ENCODE measurements at places on chromosomes 12 and 14. TPM values are rescaled to one million over a fixed set of nuclear protein-coding genes. Genes with fewer than 3 reads are reported as not detected.

DNA sequence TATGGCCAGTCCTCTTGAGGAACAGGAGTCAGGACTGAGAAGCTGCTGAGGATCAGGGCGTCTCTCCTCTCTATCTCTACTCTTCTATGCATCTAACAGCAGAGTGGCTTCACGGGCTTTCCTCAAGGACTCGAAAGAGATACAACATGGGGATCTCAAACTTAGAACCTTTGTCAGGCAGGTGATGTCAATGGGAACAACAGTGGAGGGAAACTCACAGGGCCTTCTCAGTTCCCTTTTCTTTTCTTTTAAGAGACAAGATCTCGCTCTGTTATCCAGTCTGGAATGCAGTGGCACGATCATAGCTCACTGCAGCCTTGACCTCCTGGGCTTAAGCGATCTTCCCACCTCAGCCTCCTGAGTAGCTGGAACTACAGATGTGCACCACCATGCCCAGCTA is 127.6 kb downstream of the PTPN11 start:
- DNase-seq: no peak

The GNG2 gene
- polyA plus RNA-seq: 4.9 TPM

The ANKS1B gene
- 1.9 TPM for polyA plus RNA-seq

DNA sequence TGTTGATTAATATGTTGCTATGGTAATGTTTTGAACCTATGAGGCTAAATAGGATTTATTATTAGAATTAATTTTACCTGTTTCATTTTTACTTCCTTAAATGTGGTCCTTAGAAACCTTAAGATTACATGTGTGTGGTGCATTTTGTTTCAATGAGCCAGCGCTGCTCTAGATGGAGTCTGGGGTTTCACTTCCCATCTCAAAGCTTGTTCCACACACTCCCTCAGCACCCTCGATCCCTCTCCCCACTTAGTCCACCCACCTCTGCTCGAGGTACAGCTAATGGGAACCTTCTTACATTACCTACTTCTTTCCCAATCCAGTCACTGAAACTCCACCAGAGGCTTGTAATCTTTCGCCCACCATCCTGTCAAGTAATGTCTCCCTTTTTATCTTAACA is 205.2 kb downstream of the PAX9 start:
- DNase-seq: no peak

The CFAP251 gene
- 0.31 TPM for polyA plus RNA-seq

GRCh38 chr12:32756476-32757066 is 874 bp upstream of the YARS2 start:
- no peak for DNase-seq

GRCh38 chr12:49357103-49357678 is 10.1 kb upstream of the SPATS2 start:
- DNase-seq: no peak

The TSPAN19 gene
- polyA plus RNA-seq: 1.9 TPM

DNA sequence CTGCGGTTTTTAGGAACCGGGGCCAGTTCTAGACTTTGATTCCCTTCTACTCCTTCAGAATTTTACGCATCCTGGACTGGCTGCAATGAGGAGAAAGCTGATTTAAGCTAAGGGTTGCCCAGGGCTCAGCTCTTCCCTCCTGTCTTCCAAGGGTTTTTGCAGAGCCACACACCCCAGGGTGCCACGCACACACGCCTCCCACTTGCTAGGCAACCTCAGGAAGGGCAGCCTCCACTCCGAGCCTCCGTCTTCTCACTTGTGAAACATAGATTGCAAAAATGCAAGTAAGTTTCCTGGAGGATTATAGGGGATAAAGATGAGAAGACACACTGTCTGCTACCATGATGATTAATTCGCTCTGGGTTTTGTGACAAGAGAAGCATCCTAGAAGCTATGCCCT is 31.7 kb downstream of the NOS1 start:
- DNase-seq: no peak

Measured in cardiac muscle cell (in vitro differentiated cells and primary cell).